Fibroblast of lung (primary cell): ENCODE measurements at places on chromosomes 12 and 14. TPM values are rescaled to one million over a fixed set of nuclear protein-coding genes. Genes with fewer than 3 reads are reported as not detected.

Gene KRT85
- not detected in 2 replicates for total RNA-seq

Gene PSMC1
- 75.5 and 112 TPM in 2 replicates for total RNA-seq

Gene AQP2
- total RNA-seq: not detected in 2 replicates

Gene RIC8B
- total RNA-seq: 10.8 and 11.6 TPM in 2 replicates

Gene KIF21A
- 2.8 and 5.9 TPM in 2 replicates for total RNA-seq

Gene GPR137C
- 0.50 and 0.51 TPM in 2 replicates for total RNA-seq

Gene CPNE6
- total RNA-seq: not detected in 2 replicates
